GM12891 (cell line): ENCODE measurements at places on chromosomes 3 and 15.

- DNase-seq, result no peak
Observed at GRCh38 chr15:38369936-38370478, 83.9 kb upstream of the FAM98B start.

DNA sequence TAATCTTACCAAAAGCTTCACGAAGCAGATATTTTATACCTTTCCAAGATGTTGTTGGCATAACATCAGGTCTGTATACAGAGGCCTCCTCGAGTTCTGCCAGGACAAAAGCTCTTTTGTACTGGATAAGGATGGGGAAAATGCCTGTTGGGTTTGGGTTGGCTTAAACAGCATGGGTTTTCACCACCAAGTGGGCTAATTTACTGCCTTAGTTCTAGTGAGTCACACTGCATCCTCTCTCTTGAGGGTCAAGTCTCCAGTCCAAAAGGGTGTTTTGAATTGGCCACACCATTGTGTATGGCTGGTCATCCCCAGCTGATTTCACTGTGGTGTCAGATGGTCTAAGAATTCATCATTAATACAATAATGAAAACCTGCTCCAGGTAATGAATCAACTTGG is 26.1 kb upstream of the BHLHE40 start:
- DNase-seq, result no peak

GRCh38 chr15:44570361-44570760 is 33.4 kb downstream of the EIF3J start:
- DNase-seq, result no peak

GRCh38 chr3:55683666-55684270 is 196.7 kb upstream of the WNT5A start:
- DNase-seq, result no peak

DNA sequence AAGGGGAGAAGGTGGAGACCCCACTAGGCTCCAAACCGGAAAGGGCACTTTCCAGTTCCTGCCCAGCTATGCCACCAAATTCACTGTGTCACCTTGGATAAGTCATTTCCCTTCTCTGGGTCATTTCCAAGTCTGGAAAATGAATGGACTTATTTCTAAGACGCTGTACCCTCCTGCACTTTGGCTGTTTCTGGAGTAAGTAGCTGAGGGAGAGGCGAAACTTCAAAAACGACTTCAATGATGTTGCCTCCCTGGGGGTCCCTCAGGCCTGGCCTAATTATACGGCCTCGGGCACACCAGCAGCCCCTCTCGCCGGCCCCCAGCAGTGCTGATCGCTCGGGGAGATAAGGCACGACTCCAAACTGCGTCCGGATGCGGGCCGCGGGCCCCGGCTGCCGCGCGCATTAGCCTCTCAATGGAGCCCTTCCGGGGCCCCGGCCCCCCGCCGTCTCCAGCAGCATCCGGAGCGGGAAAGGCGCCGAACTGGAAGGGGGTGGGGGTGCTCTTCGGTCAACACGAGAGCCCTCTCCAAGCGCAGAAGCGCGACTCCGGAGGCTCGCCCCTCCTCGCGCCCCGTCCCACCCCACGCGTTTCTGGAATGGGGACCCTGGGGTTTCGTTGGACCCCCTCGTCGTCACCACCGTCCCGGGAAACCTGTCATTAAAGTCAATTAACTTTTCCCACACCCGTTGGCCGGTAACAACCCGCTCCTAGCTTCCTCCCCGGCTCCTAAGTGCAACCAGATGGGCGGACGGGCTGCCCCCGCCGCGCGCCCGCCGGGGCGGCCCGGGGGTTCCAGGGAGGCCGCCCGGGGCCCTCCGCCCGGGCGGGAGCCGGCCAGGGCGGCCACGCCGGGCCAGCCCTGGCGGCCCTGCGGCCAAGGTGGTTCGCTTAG is 4.8 kb downstream of the HES1 start:
- no peak for DNase-seq

DNA sequence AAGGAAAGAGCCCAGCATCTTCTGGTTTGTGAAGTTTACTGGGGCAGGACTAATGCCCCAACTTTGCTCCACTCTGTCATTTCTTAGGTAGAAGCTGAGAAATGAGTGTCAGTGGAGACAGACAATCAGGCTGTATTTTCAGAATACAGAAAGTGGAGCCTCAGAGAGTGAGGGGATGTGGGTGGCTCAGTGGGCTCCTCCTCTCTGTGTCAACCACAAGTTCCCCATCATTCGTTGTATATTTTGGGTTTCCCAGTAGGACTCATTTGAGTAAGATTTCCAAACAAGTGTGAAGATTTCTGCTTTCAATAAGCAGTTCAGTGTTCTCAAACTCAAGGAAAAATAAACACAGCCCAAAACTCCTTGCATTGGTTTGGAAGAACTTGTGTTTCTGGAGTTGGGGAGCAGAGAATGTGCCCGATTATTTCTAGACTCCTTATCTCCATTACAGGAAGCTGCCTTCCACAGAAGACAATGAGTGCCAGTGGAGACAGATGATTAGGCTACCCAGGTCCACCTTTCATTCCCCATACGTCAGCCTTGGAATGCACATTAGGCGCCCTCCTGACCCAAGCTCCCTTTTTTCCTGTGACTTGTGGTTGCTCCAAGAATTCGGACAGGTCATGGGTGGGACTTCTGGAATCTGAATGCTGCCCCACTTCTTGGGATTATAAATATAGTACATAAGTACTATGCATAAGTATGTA is 792.1 kb upstream of the LMCD1 start:
- no peak for DNase-seq

GRCh38 chr15:27854601-27855000 is 244.5 kb downstream of the OCA2 start:
- no peak for DNase-seq

GRCh38 chr3:196287440-196288140 is at the start of gene PCYT1A:
TSS of gene PCYT1A (minus strand) at chr3:196287726. CDS start at chr3:196270531, 17,195 bp downstream.
- peak; percentile 73 for DNase-seq

GRCh38 chr15:55222588-55222987 is 25.8 kb upstream of the RSL24D1 start:
- DNase-seq, result no peak

- no peak for DNase-seq
Observed at GRCh38 chr15:33048255-33048654, 146.3 kb downstream of the FMN1 start.

DNA sequence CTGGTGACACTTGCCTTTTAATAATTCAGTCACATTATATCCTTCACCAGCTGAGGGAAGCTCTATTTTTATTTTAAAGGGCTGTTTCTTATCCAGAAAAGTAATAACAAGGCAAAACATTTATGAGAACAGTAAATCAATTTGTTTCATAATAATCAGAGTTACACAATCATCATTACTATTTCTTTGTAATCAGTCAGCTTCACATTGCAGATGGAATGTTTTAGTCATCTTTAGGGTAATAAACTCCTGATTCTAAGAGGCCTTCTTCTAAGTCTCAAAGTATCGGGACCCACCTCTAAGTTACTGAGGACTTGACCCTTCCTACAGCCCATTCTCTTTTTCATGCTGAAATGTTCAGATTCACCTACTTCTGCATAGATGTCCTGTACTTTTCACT is 298.3 kb upstream of the TGFBR2 start:
- DNase-seq, result no peak

- DNase-seq, result no peak
Observed at GRCh38 chr3:173826416-173826815, 428.9 kb downstream of the NLGN1 start.

- no peak for DNase-seq
Observed at GRCh38 chr15:68821841-68822381, 1.2 kb upstream of the ANP32A start.

- no peak for DNase-seq
Observed at GRCh38 chr3:49639551-49639950, 34.6 kb upstream of the APEH start.

GRCh38 chr15:66252685-66253417 is 699 bp downstream of the MEGF11 start:
- peak; percentile 64 for DNase-seq

GRCh38 chr3:127056281-127056680 is 73.4 kb downstream of the PLXNA1 start:
- no peak for DNase-seq

DNA sequence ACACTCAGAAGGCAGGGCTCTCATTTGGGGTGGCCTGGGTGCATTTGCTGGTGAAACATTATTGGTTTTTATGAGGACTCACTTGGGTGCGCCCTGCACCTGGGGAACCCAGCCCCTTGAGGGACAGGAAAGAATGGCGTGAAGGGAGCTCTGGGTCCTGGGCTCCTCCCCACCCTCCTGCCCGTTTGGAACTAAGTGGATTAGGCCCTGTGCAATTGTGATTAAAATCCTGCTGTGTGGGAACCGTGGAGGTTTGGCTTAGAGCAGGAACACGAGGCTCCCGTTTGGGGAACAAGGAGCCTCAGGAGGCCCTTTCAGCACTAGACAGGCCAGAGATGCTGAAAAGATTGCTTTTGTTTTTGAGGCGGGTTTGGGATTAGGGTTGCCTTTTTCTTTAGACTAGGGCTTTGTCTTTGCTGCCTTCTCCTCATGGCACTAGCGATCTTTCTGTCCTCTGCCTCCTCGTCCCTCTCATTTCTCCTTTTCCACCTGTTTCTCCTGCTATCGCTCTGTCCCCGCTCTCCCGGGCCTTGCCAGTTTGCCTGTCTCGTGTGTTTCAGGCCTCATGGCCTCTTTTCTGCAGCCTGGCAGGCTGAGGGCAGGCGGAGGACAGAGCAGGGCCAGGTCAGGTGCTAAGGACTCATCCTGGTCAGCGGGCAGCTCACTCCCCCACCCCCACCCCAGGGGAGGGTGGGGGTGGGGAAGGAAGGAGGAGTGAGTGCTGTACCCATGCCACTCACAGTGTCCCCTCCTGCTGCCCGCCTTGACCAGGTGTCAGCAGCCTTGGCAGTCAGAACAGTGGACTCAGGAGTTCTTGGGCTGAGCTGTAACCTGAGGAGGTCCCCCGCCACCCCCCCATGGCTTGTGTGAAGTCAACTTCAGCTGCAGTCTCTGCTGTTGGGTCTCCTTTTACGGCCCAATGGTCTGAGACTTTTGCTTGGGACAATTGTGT is 8.6 kb downstream of the MAPKAPK3 start:
- no peak for DNase-seq

GRCh38 chr3:36764704-36765038 is 318 bp upstream of the DCLK3 start:
- DNase-seq, result no peak

DNA sequence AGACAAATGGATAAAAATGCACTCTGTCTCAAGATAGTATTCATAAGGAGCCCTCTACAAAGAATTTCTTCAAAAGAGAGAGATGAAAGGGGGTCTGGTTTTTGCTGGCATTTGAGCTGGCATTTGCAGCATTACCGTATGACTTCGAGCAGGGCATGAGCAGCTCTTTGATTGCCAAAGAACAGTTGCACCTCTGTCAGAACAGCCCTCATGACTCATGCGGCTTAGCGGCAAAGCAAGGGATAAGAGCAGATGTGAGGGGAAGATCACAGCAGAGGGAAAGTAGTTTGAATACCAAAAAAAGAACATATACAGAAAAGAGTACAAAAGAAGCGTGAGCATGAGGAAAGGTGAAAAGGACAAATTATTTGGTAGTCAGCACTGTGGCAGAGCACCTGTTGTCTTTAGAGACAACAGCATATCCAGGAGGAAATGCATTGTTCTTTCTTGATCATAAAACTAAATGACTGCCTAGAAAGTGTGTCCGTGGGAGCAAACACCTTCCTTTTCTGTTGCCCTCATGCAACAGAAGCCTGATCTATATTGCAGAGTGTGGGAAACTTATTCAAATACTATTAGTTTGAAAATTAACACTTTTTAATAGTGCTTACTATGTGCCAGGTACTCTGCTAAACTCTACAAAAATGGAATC is 80.5 kb upstream of the SLC24A5 start:
- no peak for DNase-seq

DNA sequence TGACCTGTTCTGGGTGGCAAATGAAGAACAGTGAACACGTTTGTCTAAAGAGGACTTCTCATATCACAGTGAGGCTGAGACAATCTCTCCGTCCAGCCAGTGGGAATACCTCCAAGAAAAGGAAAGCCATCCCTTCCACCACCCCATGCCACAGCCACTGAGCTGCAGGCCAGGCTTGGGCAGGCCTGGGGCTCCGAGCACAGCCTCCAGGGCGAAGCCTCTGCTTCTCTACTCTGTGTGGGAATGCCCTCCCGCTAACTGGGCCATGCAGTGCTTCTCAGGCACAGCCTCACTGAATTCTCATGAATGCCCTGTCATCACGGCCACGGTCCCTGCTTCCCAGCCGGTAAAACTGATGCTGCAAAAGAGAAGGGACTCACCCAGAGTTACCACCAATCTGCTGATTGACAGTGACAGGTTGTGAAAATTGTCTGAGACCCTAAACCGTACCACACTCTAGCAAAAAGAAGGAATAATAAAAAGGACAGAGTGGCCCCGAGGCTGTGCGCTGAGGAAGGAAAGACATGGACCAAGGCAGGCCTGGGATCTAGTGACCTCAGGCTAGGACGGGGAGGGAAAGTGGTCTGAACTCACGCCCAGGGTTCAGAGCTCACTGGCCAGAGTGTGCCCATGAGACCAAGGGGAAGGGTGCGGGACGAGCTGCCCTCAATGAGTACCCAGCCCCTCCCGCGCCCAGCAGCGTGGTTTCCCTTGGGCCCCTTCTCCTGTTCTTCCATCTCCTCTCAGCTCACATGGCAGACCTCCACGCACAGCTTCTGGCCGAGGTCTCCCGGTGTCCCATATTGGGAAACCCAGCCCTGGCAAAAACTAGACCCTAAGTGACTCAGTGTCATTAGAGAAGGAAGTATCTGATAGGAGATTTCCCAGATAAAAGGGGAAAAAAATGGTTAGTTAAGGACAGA is 52.8 kb downstream of the DHX30 start:
- no peak for DNase-seq

GRCh38 chr15:80093854-80094418 is 34.5 kb downstream of the ZFAND6 start:
- DNase-seq, result no peak

- no peak for DNase-seq
Observed at GRCh38 chr3:30083315-30083714, 523.1 kb upstream of the TGFBR2 start.

GRCh38 chr3:13561376-13561775 is 12.5 kb downstream of the FBLN2 start:
- DNase-seq, result no peak

DNA sequence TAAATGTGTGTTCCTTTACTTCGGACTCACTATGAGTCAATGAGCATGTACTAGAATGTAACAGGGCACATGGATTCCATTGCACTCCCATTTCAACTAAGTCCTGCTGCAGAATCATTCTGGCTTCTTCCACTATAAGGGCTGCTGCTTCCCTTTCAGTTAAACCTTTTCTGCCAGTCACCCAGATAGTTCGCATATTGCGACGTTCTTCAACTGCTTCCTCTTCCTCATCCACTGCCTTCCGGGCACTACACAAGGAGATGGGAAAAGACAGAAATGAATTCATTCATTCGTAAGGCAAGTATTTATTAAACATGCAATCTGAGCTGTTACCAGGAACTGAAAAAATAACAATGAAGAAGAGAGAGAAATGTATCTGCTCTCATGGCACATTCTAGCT is 55.6 kb downstream of the POLQ start:
- no peak for DNase-seq

GRCh38 chr3:138861798-138862197 is 27.1 kb upstream of the PIK3CB start:
- DNase-seq, result no peak

- DNase-seq, result peak; percentile 1
Observed at GRCh38 chr3:87674397-87675161, 384.2 kb downstream of the CGGBP1 start.

GRCh38 chr3:134892326-134892725 is 97.3 kb downstream of the EPHB1 start:
- no peak for DNase-seq
